ENCODE measurements at places on chromosomes 5 and 9.

- no peak for DNase-seq
Observed at GRCh38 chr9:134569626-134570025, 72.0 kb upstream of the COL5A1 start.

GRCh38 chr9:14062586-14063221 lies 251.2 kb downstream of the NFIB start:
- DNase-seq = no peak

- no peak for DNase-seq
Observed at GRCh38 chr5:177557041-177557647, 2.8 kb upstream of the FAM193B start.

GRCh38 chr5:67234671-67235176 lies 38.1 kb upstream of the CD180 start:
- DNase-seq = no peak

- DNase-seq = no peak
Observed at GRCh38 chr5:153552886-153553285, 62.4 kb downstream of the GRIA1 start.

- no peak for DNase-seq
Observed at GRCh38 chr5:40932766-40933165, 23.5 kb downstream of the C7 start.

DNA sequence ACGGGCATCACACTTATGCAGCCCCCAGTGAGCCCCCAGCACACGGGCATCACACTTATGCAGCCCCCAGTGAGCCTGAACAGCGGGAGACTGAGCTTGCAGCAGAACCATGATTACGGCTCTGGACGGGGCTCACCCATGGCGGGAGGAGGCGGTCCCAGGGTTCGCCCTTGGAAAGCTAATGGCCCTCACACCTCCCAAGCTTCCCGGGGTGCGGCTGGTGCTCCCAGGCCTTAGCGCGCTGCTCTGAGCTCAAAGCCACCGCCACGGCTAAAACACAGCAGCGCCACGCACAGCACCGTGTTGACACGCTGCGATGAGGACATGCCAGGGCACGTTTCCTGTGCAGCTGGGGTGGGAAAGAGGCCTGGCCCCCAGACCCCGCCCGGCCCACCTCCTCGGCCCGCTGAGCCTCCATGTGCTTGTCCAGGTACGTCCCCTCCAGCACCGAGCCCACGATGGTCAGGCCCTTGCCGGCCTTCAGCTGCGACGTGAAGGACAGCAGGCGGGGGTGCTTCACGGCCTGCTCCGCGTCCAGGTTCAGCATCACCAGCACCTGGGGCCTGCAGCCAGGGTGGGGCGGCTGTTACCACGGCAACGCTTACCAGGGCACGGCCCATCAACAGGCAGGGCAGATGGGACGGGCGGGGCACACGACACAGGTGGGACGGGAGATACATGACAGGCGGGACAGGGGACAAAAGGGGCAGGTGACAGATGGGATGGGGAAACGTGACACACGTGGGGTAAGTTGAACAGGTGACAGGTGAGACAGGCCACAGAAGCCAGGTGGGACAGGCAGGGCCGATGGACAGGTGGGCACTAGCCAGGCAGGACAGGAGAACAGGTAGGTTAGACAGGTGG lies 38.4 kb downstream of the SLC12A7 start:
- no peak for DNase-seq

GRCh38 chr5:6504677-6505415 lies 56.2 kb downstream of the UBE2QL1 start:
- no peak for DNase-seq

DNA sequence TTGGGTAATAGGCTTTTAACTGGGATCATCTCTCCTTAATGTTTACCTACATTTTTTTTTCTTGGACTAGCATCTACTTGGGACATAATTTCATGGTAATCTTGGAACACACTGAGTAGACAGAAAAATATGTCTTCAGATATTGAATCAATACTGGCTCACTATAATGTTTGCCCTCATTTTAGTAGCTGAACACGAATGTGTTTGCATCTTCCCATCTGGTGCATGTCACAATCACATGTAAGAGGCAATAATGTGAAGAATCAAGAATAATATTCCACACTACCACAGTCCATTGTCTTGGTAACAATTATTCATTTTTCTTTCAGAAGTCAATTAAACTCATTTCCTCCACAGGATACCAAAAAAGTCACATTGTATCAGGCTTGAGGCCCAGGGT lies 382.7 kb upstream of the CDH10 start:
- no peak for DNase-seq

GRCh38 chr9:137317021-137317717 lies 15.1 kb upstream of the NRARP start:
- no peak for DNase-seq

- DNase-seq = no peak
Observed at GRCh38 chr5:103927739-103928138, 365.1 kb upstream of the NUDT12 start.

DNA sequence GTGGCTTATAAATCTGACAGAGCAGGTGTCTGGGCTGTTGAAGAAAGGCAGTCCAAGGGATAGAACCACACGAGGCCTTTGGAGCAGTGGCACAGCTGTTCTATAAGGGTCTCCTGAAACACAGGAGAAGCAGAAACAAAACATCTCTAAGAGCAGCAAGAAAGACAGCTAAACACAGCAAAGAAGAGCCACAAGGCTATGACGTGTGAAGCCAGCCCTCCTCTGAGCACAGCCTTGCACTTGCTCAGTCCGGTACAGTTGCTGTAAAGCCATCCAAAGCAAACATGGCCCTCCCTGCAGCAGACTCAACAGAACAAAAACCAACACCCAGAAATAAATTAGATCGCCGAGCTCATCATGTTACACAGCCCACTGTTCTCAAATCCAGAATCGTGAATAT lies 2.6 kb upstream of the GZMK start:
- no peak for DNase-seq

DNA sequence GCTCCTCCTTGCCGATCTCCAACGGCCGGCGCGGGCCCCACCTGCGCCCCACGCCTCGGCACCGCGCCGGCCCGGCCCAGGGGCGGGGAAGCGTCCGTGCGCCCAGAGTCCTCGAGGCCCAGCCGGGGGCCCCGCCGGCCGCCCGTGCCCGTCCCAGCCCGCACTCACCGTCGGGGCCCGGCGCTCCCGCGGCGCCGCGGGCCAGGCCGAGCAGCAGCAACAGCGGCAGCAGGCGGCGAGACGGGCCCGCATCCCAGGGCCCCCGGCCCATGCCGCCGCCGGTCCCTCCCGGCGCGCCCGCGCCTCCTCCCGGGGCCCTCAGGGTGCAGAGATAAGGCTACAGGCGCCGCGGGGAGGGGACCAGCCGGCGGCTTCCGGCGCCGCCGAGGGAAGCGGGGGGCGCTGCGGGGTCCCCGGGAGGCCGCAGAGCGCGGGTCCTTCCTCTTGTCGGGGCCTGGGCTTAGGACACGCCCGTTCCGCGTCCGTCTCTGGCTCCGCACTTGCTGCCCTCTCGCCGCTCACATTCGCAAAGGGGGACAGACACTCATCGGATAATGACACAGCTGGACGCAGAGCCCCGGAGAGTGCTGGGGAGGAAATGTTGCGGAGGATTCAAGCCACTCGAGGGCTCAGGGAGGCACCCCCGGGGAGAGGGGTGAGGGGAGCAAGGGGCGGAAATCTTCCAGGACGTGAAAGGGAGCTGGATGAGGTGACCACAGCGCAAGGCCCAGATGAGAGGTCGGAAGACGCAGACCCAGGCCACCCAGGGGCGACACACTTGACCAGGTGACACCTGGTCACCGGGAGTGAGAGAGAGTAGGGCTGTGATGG lies at the start of gene SUSD1:
Gene SUSD1, minus strand, starts transcription at position 333 of the 831 bp plus-strand sequence. Its CDS starts 62 bp downstream, at position 271.
- DNase-seq = no peak

DNA sequence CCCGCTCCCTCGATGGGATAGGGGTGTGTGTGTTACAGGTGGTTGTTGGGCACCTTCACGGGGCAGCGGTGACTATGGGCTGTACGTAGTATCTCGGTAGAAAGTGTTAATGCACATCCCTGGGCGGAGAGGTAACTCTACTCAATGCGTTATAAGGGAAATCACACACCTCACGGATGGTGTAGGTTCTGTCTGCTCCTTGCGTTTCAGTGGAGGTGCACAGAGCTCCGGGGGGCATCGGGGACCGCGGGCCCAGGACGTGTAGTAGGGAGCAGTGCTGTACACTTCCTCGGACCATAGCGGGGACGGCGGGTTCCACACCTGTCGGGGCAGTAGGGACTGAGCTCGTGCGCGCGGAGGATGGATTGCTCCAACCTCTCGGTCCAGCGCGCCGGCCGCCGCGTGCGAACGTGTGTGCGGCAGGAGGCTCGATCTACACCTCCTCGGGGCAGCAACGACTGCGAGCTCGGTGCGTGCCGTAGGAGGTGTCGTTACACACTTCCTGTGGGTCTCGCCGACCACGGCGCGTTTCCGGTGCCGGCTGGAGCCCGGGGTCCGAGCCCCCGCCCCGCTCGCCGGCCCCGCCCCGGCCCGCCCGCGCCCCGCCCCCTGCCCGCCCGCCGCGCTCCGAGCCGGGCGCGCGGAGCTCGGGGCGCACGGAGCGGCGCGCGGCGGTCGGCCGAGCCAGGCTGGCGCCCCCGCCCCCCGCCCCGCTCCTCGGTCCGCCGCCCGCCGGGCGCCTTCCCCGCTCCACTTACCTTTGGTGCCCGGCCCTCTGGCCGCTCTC lies at the start of gene KIAA1958:
Gene KIAA1958, plus strand, starts transcription at position 607 of the 787 bp plus-strand sequence. CDS start 87,254 bp downstream, outside the sequence.
- no peak for DNase-seq

GRCh38 chr5:62483556-62483955 lies 71.0 kb downstream of the IPO11 start:
- DNase-seq = no peak

DNA sequence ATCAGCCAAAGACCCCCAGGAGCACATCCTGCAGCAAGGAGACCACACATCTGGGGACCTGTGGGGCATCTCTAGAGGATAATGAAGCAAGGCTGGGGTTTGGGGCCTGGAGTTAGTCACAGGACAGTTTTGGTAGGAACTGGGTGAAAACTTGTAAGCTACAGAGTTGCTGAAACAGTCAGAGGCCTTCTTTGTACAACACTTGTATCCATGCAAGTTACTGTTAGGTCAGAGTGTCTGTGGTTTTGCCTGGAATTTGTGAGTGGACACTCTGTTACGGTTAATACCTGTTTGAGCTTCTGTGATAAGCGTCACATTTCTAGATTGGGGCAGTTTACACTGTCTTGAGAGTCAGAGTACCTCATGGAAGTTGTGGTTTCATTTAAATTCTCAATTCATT lies 22.6 kb upstream of the ASPN start:
- no peak for DNase-seq

- DNase-seq = no peak
Observed at GRCh38 chr5:53378590-53379247, 101.7 kb upstream of the FST start.

DNA sequence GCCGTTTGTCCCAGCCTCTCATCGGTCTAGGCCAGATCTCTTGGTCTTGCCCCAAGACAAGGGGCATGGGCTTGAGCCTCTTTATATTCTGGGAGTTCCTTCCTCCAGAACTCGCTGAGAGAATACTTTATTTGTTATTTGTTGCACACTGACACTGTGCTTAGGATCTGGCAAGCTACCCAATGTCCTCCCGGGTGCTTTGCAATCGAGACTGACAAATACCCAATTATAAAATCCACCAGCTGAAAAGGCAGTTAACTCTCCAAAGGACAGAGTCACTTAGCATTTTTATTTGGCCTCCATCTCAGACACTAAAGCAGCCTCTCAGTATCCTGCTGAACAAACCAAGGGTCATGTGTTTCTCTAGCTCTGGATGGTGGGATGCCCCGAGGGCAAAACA lies 500.2 kb upstream of the DAP start:
- DNase-seq = no peak

DNA sequence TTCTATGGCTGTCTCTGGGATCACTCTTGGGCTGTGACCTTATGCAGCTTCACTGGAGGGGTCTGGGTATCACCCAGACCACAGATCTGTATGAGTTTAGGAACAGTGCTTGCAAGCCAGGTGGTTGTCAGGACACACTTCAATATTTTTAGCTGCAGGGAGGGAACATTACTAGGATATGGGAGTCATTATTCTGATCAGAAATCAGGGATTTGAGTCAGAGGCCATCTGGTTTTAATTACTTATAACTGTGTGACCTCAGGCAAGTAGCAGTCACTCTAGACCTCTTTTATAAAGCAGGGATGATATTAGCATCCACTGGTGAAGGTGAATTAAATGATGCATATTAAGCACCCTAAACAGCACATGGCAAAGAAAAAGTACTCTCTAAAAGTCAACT lies 60.1 kb upstream of the NMUR2 start:
- DNase-seq = no peak

GRCh38 chr5:124697501-124697900 lies 48.9 kb downstream of the ZNF608 start:
- DNase-seq = no peak

GRCh38 chr9:125540497-125540896 lies 166.5 kb downstream of the MAPKAP1 start:
- DNase-seq = no peak

DNA sequence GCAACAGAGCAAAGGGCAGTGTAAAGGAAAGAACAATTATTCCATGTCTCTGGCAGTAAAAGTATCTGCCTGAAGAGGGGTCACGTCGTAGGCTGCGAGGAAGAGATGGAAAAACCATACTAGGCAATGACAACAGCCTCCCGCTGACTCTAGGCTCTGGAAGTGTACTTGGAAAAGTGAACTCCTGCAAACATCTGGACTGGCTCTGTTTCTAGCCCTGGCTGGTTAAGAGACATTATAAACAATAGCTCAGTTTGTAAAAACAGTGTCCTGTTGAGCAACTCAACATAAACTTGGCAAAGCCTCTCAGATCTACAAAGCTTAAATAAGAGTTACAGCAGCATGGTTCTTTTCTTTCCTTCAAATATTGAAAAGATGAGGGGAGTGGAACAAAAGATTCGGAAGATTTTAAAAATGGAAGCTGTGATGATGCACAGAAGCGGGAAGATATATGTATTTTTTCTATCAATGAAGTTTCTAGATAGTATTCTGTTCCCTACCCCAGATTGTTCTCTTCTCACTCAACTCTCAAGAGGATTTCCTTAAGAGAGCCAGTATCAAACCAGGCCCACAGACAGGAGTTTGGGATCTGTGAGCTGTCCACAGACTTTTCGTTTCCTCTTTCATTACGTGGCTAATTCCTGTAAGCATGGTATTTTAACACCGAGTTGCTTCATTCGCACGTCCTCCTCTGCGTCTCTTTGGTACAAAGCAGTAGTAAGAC lies 79.4 kb downstream of the SPTLC1 start:
- DNase-seq = no peak

Measured in cortex of kidney (tissue), 1 donor.